Motor neuron (in vitro differentiated cells): ENCODE measurements at places on chromosomes 16 and 17. TPM values are rescaled to one million over a fixed set of nuclear protein-coding genes. Genes with fewer than 3 reads are reported as not detected.

DNA sequence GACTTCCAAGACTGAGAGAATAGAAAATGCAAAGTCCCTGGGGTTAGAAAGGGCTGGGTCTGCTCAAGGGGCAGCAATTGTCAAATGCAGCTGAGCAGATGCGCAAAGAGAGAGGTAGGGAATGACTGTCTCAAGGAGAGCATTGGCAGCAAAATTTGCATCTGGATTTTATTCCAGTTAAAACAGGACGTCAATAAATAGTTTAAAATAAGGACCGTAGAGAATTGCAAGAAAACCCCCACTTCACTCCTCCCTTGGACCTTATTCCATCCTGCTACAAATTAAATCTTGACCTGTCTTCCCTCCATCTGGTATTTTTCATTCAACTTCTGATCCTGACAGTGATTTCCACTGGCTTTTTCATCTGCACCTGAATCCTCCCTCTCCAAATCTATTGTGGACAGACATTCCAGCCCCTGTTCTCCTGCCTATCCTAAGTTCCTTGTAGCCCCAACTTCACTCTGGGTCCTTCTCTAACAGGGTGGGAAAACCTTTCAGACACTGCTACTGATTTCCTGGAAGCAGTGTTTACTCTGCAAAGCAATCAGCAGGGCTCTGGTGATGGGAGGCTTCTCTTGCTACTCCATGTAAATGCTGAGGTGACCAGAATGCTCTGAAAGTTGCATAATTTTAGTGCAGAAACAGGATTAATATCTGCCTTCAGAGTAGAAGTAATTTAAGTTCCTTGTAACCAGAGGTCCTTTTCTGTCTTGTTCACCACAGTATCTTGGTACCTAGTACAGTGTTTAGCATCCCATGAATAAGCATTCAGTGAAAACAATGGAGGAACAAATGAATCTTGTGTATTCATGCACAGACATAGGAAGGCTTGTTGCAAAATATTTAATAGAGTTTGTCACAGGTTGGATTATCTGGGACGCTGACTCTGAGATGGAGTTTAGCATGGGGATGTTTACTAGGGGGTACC, 79.2 kb downstream of the CDH11 start:
- no peak for ATAC-seq

DNA sequence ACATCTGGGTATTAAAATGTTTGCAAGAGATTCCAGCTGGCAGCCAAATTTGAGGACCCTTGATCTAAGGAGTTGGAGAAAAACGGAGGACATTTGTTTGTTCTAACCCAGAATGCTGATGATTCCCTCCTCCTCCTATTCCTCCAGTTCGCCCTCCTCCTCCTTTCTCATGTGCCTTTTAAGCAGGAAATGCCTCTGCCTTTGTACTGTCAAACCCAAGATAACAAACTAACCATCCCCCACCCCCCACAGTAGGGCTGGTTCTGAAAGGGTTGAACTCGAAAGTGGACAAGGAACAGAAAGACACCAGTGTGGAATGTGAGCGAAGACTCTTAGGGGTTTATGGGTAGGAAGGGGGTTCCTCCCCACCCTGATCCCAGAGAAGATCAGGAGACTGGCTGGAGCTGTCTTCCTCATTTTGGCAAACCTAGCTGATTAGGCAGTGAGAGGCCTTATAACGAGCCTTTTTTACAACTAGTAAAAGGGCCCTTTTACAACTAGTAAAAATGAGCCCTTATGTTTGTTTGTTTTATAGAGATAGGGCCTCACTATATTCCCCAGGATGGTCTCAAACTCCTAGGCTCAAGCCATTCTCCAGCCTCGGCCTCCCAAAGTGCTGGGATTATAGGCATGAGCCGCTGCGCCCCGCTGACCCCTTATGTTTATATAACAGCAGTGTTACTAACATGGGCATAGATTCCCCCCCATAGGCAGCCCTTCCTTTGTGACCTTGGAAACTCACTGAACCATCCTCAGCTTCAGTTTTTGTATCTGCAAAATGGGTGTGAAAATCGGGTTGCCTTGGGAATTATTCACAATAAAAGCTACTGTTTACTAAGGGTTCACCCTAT, 975 bp downstream of the CHD9 start:
- ATAC-seq = no peak

DNA sequence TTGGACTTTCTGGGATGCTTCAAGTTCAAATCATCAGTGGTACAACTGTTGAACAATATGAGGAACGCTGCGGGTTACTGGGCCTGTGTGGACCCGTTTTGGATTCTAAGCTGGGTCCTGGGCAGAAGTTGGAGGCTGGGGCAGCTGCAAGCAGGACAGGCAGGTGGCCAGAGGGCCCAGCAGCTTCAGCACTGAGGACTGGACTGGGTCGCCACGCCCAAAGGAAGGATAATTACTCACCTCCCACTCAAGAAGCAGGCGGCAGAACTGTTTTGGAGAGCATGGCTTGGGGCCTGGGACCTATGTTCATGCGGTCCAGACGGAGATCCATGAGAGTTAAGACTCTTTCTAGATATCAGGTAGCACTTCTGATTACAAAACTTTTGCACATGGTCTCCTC, 1.5 kb upstream of the ZNHIT3 start:
- no peak for ATAC-seq

- peak; percentile 99 for ATAC-seq
Measured at GRCh38 chr17:559551-560431, 154.8 kb downstream of the VPS53 start.

DNA sequence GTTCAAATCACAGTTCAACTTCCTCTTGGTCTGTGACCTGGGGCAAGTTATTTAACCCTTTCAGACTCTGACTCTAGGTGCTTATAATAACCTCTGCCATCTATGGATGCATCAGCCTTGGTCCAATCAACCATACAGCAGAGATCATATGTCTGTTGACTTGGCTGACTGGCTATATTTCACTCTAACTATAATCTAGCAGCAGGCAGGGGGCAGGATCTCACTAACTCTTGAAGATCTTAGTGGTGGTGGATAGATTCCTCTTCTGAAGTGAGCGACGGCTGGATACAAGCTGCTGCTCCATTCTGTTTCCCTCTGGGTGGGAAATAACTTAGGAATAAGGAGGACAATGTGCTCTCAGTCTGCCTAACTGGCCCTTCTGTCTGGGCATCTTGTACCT, 146.6 kb downstream of the SKAP1 start:
- ATAC-seq = no peak

GRCh38 chr16:85909932-85910853, 11.2 kb downstream of the IRF8 start:
- no peak for ATAC-seq

DNA sequence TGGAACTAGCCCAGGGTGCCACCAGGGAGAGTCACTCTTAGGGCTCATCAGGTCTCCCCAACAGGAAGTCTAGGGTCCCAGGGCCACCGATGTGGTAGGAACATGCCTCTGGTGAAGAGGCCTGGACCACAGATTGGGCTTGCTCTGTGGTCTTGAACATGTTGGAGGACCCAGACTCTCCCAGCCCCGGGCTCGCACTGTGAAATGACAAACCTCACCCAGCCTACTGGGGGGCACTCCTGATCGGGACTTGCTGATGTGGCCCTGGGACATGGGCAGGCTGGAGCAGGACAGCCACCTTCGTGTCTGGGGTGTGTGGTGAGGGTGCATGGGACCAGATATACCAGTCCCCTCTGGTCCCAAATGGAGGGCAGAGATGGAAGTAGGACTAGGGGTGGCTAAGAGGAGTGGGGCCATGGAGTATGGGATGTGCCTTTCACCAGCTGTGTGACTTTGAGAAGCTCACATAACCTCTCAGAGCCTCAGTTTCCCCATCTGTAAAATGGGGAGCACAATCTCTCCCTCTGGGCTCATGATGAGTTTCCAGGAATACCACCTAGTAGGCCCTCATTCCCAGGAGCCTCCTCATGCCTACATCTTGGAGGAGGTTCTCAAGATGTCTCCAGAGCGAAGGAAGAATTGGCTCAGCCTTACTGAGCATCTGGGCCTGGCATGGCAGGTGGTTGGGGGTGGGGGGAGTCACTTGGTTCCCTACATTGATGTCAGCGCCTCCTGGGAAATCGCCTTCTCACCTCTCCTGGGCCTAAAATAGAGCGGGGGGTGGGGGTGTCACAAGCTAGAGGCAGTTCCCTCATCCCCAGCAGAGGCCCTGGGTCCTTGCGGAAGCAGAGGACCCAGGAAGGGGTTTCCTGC, 1.5 kb upstream of the ADAM11 start:
- no peak for ATAC-seq

Gene NPIPA7
- total RNA-seq = 1.1 and 2.2 TPM in 2 replicates

Gene TMEM238L
- not detected in 2 replicates for total RNA-seq

DNA sequence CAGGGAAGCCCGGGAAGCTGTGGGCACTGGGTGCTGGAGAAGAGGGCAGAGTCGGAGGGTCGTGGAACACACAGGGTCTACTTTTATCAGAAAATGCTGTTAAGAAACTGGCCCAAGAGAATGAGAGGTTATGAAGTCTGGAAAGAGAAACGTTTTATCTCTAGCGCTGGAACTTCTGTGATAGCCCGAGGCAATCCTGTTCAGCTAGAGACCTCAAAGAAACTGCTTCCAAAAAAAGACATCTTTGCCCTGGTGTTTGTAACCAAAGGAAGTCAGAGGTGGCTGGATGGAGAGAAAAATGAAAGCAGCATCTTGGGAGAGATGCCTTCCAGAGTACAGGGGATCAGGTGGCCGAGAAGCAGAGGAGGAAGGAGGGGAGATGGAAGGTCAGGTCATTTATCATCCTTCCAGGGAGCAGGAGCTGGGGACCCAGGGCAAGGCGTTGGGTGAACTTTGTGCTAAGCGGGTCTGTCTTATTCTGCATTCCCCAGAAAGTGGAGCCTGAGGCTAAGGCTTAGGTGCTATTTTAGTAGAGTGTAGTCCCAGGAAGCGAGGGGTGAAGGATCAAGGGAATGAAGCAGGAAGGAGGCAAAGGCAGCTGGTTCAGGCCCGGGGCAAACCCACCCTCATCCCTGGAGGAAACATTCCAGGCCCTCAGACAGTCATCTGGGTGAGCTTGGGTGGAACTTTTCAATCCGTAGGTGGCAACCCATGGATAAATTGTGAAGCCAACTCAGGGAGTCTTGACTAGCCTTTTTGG, 66.5 kb downstream of the MGAT5B start:
- peak; percentile 44 for ATAC-seq

- ATAC-seq = no peak
Measured at GRCh38 chr16:71426880-71427615, 14.8 kb downstream of the TLE7 start.

DNA sequence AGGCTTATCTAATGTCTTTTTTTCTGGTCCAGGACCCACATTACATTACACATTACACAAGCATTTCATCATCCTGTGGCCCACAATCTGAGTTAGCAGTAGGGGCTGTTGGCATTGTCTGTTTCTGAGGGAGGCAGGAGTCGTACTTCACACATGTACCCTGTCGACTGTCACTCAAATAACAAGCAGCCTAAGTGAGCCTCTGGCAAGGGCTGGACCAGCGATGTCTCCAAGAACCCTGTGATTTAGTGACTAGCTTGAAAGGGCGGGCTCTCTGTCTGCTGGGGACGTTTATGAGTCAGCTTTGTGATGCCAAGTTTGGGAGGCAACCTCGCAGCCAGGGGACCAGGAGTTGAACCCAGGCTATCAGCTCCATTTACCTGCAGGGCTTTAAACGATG, 251.4 kb downstream of the HS3ST3B1 start:
- ATAC-seq = peak; percentile 99

DNA sequence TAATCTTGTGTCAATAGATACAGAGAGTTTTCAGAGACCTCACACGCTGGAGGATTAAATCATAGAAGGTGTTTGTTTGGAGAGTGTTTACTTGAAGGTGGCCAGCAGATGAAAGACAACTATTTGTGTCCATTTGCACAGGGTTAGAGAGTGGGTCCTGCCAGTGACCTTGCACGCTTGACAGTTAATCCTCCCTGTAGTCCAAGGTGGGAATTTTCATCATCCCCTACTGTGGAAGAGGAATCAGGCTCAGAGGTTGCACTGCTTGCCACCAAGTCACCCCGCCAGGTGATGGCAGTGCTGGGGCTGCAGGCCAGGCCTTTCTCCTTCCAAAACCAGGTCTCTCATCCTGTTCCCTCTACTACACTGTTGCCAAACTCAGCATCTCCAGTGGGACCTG, 12.3 kb downstream of the CDH1 start:
- ATAC-seq = no peak

Gene SEPTIN12
- 0.78 and 1.1 TPM in 2 replicates for total RNA-seq

Gene CCL22
- 0.08 and 0.09 TPM in 2 replicates for total RNA-seq

DNA sequence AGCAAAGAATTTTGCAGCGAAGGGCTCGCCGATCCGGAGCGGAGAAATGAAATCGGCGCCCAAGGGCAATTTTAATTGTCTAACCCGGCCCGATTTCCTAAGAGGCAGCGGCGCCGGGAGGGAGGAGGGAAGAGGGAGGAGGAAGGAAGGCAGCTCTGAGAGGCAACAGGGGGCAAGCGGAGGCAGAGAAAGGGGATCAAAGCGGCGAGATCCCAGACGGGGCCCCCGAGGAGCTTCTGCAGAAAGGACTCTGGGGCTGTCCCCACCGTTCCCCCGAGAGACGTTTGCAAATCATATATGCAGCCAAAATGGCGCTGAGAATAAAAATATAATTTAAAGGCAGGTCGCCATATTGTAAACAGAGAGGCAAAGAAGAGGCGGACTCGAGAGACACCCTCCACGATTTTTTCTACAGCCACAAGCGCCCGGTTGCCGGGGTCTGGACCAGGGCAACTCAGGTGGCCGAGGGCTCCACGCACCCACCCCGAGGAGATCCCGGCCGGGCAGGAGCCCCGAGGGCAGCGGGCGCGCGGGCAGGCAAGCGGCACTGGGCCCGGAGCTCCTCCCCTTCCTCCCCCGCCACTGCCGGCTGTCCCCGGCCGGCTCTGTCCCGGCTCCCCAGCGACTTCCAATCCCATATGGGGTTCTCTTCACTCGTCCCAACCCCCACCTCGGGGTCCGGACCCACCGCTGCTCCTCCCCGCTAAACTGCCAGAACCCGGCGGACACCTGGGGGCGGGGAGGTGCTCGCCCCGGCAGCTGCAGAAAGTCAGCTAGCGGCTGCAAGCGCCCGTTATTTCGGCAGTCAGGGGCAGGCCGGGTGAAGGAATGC, 1.9 kb downstream of the PHF12 start:
- ATAC-seq = no peak

- ATAC-seq = peak; percentile 47
Measured at GRCh38 chr17:20935740-20936139, 107.1 kb downstream of the USP22 start.

DNA sequence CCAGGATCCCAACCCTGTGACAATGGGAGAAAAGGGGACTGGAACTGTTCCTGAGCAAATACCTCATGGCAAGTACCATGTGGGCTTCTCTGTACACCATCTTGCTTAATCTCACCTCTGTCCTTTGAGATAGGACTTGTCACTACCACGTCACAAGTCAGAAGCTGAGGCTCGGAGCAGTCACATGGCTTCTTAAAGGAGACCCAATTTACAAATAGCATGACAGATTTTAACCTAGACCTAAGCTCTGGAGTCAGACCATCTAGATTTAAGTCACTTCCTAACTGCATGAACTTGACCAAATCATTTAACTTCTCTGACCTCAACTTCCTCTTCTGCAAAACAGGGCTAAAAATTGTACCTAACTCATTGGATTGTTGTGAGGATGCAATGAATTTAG, 36.0 kb upstream of the CCL1 start:
- no peak for ATAC-seq

GRCh38 chr16:35239561-35239960, 1780.1 kb downstream of the TP53TG3F start:
- ATAC-seq = no peak

Gene KAT7
- total RNA-seq = 42.8 and 43.7 TPM in 2 replicates

Gene MEOX1
- total RNA-seq = 0.24 and 0.39 TPM in 2 replicates

GRCh38 chr17:7436556-7437368, 1.5 kb downstream of the TMEM102 start:
- peak; percentile 80 for ATAC-seq
